ENCODE measurements at places on chromosomes 6 and 20.

- DNase-seq = no peak
These were observed 10.1 kb upstream of the GUCA1B start for GRCh38 chr6:42204768-42205282.

DNA sequence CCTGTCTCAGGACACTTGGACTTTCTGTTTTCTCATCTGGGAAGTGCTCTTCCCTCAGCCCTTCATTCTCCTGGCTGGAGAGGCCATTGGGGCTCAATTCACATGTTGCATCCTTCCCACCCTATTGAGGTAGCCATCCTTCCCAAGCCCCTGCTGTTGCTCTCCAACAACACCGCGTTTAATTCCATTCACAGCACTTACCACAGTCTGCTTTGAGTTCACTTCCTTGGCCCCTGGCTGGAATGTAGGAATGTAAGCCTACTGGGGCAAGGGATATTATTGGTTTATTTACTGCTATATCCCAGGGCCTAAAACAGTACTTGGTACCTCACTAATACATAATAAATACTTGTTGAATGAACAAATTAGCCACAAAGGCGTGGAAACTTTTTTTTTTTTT lies 6.7 kb upstream of the GFOD1 start:
- no peak for DNase-seq

- DNase-seq = no peak
These were observed 10.5 kb downstream of the THBS2 start for GRCh38 chr6:169243186-169243585.

DNA sequence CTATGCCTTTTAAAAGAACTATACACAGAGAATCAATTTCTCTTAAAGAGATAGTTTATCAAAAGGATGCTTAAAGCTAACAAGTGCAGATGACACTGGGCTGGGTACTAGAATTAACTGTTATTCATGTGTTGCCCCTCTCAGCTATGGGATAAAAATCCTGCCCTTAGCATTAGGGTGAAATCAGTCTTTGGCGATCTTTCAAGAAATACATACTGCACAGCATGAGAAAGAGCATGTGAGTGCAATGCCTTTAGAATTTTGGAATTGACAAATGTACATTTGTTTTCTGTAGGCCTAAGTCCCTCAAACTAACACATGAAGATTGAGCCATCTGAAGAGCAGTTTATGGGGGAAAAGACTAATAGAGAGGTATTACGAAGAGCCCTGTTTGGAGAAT lies 115.4 kb downstream of the ZFP64 start:
- DNase-seq = no peak

DNA sequence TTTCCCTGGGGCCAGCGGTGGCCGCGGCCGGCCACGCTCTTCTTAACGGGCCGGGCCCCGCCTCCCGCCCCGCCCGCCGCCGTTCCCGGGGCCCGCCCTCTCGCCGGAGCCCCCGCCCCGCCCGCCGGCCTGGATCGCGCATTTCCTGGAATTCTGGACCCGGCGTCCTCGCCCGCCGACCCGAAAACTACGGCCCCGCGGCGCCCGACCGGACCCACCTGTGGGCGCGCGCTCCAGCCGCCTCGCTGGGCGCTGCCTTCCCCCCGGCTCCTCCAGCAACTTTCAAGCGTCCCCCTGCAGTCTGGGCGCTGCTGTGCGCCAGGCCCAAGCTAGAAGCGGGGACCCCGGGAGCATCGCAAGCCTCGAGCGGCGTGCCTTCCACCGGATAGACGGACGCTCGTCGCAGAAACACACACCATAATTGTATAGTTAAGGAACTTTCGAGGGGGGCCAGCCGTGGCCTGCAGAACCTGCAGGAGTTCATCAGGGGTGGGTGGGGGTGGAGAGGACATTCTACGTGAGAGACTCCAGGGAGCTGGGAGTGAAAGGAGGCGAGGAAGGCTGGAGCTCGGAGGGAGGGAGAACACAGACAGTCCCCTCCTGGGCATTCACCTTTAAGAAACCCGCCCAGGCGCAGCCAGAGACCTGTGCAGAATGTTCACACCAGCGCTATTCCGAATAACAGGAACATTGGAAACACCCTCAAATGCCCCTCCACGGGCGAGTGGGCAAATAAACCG lies at the start of gene ADA:
Gene ADA, minus strand, starts transcription at position 16 of the 740 bp plus-strand sequence. CDS start 92 bp downstream, outside the sequence.
- DNase-seq = peak; percentile 53

GRCh38 chr6:101640131-101640530 lies 246.6 kb downstream of the GRIK2 start:
- no peak for DNase-seq

GRCh38 chr20:55649254-55649653 lies 356.1 kb downstream of the CBLN4 start:
- no peak for DNase-seq

GRCh38 chr6:47290124-47290834 lies 19.4 kb downstream of the TNFRSF21 start:
- no peak for DNase-seq

DNA sequence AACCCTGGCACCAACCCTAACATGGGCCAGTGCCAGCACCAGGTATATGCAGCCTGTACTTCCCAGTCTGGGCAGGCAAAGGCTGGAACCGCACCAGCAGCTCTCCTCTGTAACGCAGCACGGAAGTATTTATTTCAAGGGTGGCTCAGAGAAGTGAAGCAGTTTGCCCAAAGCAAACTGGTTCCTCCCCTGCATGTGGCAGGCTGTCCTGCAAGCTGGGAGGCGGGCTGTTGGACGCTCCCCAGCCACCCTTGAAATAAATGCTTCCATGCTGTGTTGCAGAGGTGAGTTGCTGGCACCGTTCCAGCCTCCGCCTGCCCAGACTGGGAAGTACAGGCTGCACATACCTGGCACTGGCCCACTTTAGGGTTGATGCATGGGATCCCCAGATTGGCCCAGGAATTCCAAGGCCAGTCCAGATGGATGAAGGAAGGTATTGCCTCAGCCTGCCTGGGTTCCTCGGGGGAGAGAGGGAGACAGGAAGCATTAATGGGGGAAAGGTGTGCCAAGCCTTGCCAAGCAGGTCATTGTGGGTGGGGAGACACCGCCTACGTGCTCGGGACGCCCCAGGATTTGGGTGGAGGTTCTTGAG lies 49.8 kb downstream of the PPARD start:
- no peak for DNase-seq

GRCh38 chr20:57055345-57055744 lies 211.1 kb downstream of the BMP7 start:
- no peak for DNase-seq

DNA sequence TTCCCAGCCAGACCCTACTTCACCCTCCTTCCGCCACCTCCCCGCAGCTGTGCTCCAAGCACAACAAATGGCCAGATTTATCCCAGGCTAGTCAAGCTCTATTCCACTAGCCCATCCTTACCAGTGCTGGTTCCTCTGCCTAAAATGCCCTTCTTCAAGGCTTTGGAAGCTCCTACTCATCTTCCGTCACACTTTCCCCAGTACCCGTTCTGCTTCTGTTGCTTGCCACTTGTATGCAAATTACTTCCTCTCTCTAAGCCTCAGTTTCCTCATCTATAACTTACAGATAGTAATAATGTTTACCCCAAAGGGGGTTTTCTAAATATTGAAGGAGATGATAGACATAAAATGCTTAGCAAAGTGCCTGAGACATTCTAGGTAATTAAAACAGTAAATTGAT lies 193.1 kb downstream of the MAFB start:
- no peak for DNase-seq

GRCh38 chr6:131363947-131364834 lies 208.8 kb upstream of the ARG1 start:
- DNase-seq = no peak

DNA sequence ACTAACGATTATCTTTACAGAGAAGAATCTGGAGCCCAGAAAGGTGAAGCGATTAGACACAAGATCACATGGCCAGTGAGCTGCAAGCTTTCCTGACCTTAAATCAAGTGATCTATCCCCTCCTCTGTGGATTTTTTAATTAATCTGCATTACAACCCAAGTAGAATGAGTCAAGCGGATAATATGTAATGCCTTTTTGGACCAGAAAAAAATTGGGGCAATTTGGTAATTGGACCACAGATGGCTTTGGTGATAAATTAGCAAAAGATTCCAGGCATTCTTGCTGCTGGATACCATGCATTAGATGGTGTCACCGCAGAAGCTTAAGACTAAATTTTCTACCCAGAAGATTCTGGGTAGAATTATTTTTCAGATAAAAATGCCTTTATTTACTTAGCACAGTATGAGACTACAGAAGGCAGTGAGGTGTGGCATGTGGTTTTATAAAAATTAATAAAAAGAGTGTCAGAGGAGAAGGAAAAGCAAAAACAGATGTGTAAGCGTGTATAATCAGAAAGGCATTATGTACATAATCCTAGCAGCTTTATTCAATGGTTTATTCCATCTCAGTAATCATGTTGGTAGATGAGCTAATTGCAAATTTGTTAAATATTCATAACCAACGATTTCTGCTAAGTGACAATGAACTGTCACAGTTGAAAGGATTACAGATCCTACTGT lies 53.9 kb upstream of the PCSK2 start:
- DNase-seq = no peak

GRCh38 chr20:9977629-9978028 lies 57.2 kb upstream of the ANKEF1 start:
- no peak for DNase-seq

DNA sequence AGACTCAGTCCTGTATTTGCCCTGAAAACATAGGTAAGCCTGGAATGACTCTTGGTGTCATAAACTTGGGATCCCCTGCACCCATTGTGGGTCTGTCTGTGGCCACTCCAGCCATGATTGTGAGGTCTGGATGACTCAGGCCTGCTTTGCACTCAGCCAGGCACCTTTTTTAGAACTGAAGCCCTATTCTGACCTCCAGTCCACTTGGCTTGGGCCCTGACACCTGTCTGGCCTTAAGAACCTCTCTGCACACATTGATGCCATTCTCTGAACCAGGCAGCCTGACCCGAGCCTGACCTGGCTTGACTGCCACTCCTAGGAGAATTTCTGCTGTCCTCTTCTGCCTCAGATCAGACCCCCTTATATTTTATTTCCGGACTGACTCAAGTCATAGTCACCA lies 383.7 kb downstream of the MAFB start:
- DNase-seq = no peak

DNA sequence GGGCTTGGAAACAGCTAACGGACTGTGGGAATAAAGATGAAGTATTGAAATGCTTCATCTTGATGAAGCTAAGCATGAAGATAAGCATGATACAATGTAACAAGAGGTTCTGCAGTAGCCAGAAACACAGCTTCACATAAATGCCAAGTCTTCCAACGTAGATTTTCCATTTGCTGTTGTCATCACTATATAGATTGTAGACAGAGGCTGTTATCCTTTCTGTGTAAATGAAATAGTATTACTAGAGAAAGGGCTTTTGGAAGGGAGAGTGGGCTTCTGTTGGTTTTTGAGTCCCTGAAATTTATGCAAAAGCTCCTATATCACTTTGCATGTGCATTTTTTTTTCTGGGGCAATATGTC lies 649.0 kb downstream of the RNF144B start:
- no peak for DNase-seq

GRCh38 chr20:57440678-57441509 lies 49.7 kb downstream of the RBM38 start:
- no peak for DNase-seq

DNA sequence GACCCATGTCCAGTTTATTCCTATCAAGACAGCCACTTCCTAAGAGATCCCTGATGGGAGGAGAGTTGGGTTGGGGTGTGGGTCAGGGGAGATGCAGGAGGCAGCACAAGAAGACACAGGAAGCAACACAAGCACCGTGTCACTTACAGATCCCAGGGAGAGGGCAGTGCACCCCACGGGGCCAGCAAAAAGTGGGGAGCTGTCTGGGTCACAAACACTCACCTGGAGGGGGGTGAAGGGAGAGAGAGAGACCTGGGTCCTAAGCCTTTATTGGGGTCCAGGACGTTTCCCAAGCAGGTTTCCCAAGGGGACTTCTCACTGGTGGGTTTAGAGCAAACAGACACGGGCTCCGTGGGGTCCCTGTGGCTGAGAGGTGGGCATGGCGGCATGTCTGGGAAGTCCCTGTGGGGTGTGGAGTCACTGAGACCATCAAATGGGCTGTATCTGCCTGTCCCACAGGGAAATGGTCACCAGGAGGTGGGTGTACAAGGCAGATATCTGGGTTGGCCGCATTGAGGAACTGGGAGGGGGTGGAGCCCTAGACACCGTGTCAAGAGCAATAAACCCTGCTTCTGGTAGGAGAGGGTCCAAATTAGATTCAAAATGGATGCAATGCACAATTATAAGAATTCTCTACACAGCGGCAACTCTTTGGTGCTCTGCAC lies 1.6 kb upstream of the CD93 start:
- no peak for DNase-seq

- no peak for DNase-seq
These were observed 167.5 kb downstream of the VEGFA start for GRCh38 chr6:43937236-43938177.

DNA sequence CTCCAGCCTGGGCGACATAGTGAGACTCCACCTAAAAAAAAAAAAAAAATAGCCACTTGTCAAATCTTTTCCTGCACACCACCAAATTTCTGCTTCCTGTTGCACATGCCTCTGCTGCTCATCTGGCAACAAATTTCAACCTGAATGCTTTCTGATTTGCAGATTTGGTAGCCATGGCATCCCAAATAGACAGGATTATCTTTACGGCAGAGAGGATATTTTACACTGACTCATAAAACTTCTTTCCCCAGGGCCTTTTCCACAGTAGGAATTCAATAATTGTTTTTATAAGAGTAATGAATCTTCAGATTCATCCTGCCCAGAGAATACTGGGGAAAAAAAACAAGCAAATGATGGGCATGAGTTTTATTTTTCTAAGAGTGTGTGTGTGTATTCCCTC lies 264.6 kb downstream of the FRK start:
- no peak for DNase-seq

GRCh38 chr20:61173267-61173666 lies 78.8 kb upstream of the CDH4 start:
- DNase-seq = no peak

DNA sequence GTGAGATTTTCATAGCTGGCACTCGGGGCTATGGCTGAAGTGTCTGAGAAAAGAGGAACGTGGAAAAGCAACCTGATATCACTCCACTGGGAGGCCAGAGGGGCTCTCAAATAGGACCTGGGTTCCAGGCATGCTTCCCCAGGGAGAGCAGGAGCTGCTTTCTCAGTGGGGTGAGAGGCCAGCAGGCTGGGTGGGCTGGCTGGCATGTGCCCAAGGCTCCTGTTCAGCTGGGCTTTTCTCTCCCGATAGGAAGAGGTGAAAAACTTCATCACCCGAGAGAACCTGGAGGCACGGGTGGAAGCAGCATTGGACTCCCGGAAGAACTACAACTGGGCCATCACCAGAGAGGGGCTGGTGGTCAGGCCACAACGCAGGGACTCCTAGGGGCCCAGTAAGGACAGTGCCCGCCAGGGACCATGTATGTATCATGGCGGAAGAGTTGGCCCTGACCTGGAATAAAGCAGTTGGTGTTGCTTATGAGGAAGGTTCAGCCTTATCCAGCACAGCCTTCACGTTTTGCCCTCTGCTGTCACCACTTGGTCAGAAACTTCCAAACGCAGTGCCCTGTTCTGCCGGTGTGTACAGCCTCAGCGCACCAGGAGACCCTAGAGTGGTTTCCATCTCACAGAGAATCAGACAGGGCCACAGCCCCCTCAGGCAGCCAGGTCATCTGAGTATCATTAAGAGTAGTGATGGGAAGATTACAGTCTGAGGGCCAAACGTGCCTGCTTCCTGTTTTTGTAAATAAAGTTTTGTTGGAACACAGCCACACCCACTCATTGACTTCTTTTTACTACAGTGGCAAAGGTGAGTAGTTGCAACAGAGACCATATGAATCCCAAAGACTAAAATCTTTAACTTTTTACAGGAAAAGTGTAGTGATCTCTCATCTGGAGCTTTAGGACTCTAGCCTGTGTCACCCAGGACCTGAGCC lies 1.9 kb downstream of the MRPS26 start:
- no peak for DNase-seq
